ENCODE measurements at places on chromosomes 2 and 18. TPM values are rescaled to one million over a fixed set of nuclear protein-coding genes. Genes with fewer than 3 reads are reported as not detected.

TWIST2 gene
- polyA plus RNA-seq: not detected

HMSD gene
- not detected for polyA plus RNA-seq

RIT2 gene
- not detected for polyA plus RNA-seq

CFC1 gene
- polyA plus RNA-seq: not detected

ADCYAP1 gene
- polyA plus RNA-seq: not detected

CAPN13 gene
- not detected for polyA plus RNA-seq

SFTPB gene
- polyA plus RNA-seq: not detected

IKZF2 gene
- 0.59 TPM for polyA plus RNA-seq

SMYD1 gene
- polyA plus RNA-seq: not detected

HNMT gene
- not detected for polyA plus RNA-seq

PPP1R1C gene
- polyA plus RNA-seq: not detected

CD226 gene
- 0.93 TPM for polyA plus RNA-seq

GRCh38 chr2:28251337-28251736, 141.3 kb upstream of the FOSL2 start:
- no peak overlapping the region for H3K4me3 ChIP-seq
- H3K4me1 ChIP-seq: peaks cover 2% of the 10 kb centered on the region
- no peaks in the 10 kb centered on the region for H3K27me3 ChIP-seq
- peaks cover 4% of the 10 kb centered on the region for H3K36me3 ChIP-seq
- H3K27ac ChIP-seq: no peak overlapping the region

DNA sequence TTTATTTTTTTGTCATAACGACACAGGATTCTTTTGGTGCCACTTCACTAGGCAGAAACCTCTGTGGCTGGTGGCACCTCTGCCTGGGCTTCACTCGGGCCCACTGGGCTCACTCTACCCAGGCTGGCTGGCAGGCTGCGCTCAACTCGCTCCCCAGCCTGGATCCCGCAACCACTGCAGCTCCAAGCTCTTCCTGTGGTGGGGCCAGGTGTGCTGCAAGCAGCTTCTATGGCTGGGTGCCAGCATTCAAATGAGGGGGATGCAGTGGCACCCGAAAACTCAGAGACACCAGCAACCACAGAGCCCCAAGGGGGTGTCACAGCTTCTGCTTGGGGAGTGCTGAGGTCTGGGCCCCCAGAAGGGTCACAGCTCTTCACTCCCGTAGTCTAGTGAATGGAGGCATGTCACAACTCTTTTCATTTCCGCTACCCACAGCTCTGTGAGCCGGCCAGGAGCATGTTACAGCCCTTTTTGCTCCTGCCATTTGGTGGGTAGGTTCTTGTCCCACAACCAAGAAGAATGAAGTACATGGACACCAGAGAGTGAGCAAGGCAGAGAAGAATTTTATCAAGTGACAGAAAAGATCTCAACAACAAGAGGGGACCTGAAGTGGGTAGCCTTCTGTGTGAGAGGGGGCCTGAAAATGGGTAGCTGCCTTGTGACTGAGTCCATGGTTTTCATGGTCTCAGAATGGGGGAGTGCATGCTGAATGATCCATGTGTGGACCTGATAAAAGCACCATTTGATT, 170.1 kb downstream of the UBR3 start:
- H3K27ac ChIP-seq: no peak overlapping the region
- peaks cover 5% of the 10 kb centered on the region for H3K4me1 ChIP-seq
- H3K36me3 ChIP-seq: peaks cover 42% of the 10 kb centered on the region
- H3K27me3 ChIP-seq: no peaks in the 10 kb centered on the region
- DNase-seq: no peak
- no peak overlapping the region for H3K4me3 ChIP-seq

- peaks cover 13% of the 10 kb centered on the region for H3K27me3 ChIP-seq
- H3K4me3 ChIP-seq: no peak overlapping the region
- H3K36me3 ChIP-seq: no peaks in the 10 kb centered on the region
- no peaks in the 10 kb centered on the region for H3K4me1 ChIP-seq
- no peak for DNase-seq
- no peak overlapping the region for H3K27ac ChIP-seq
Measured at GRCh38 chr2:216735086-216735485, 39.7 kb upstream of the IGFBP5 start.

DNA sequence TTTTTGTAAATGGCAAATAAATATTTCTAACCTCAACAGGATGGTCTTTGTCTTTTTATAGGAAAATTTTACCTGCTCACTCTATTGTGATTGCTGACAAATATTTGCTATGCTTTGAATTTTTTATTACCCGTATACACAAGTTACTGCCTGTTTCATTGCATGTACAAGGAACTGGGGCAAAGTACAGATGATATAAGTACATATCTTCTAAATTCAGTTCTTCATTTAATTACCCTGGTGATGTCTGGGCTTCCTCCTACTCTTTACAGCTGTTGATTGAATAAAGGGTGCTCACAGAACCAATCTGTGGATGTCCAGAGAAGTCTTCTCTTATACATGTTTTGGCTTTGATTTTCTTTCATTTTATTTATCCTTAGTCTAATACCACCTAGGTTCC, 26.5 kb downstream of the KCNE4 start:
- no peaks in the 10 kb centered on the region for H3K36me3 ChIP-seq
- H3K27me3 ChIP-seq: no peaks in the 10 kb centered on the region
- no peaks in the 10 kb centered on the region for H3K4me1 ChIP-seq

DNA sequence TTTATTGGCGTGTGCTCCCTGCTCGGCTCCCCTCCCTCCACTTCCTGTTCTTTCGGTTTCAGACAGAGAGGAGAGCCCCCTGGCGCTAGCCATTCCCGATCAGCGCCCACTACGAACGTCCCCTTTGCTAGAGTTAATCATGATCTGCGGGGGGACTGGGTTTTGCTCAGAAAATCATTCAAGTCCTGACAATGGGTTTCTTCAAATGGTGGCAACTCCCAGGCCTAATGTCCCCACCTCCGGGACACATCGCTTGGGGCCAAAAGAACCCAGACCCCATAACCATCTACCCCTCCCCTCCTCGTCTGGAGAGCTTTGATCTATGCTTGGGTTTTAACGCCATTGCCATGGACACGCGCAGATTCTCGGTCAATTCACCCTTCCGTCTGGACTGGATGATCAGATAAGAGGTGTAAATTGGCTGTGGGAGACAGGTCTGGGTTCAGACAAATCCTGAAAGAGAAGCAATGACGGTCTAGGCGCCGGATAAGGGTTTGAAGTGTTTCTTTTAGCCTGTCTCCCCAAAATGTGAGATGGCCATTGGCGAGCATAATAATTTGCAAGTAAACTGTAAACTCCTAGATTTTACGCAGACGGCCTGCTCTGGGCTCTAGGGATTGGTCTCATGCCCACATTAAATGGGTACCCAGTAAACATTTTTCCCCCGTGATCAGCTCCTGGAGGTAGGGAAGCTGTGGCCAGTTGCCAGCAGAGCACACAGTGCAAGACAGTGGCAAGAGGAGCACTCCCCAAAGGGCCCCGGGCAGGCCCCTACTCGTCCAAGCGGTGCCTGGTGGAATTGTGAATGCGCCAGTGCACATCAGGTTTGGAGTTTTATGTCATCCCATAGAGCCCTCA, 4.7 kb downstream of the NRP2 start:
- peaks cover 42% of the 10 kb centered on the region for H3K4me1 ChIP-seq
- no peak overlapping the region for H3K27ac ChIP-seq
- H3K4me3 ChIP-seq: peak overlapping the region; percentile 92
- DNase-seq: no peak
- H3K27me3 ChIP-seq: peaks cover 31% of the 10 kb centered on the region

DNA sequence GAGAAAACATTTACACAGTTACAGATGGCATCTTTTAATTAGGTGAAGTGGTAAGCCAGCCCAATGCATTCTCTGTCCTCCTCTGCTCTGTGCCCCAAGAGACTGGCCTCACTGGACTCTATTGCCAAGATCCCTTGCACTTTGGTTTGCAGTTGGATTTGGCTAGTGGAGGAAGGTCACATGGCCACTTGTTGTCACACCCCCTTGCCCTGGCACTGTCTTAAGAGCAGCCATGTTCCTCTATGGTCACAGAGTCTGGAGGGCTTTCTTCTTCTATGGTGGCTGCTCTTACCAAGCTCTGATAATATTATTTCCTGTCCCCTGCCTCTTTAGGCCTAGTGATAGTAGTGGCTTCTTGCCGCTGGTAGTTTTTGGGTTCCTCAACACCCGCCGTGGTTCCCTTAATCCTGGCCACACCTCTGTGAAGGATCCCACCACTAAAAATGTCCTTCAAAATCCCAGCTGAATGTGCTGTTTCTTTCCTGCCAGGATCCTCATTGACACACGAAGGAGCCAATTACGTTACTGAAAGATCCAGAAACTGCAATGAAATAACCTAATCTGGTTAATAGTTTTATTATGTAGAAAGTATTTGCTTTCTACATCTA, 111.1 kb downstream of the CDC42EP3 start:
- H3K4me1 ChIP-seq: peaks cover 14% of the 10 kb centered on the region
- no peak for DNase-seq

DNA sequence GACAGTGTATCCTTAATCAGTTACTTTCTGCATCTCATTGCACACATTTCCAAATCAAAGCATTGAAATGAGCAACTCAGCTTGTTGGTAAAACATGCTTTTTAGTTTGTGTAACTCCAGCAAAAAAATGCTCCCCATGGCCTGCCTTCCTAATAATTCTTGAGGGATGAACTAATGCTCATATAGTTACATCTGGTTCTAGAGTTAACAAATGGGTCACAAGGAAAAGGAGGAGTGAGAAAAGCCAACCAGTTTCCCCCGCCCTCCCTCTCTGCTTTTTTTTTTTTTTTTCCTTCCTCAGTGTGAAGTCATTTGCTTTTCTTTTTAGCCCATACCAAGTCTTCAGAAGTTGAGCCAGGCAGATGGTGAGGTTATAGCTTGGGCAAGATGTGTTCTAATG, 231.7 kb downstream of the MTX2 start:
- no peaks in the 10 kb centered on the region for H3K36me3 ChIP-seq
- H3K27me3 ChIP-seq: peaks cover 28% of the 10 kb centered on the region
- no peak overlapping the region for H3K4me3 ChIP-seq
- H3K4me1 ChIP-seq: no peaks in the 10 kb centered on the region
- no peak for DNase-seq

GRCh38 chr2:200179151-200179550, 127.3 kb upstream of the SPATS2L start:
- H3K27ac ChIP-seq: no peak overlapping the region
- no peak overlapping the region for H3K4me3 ChIP-seq
- DNase-seq: no peak
- no peaks in the 10 kb centered on the region for H3K4me1 ChIP-seq

DNA sequence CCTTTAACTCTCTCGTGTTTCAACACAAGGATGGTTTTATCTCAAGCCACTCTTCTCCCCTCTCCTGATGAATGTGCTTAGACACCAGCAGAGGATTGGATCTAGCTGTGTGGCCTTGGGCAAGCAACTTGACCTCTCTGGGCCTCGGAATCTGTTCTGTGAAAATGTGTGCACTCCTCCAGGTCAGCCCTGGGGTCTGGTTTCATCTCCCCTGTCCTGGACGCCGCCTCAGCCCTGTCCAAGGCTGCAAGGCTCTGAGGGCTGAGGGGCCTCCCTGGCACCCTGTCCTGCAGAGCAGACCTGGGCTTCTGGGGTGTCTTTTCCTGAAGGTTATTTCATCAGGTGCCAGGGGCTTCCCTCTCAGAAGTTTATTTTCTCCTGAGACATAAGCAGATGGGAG, 28.5 kb downstream of the CNDP1 start:
- H3K27me3 ChIP-seq: peaks cover 21% of the 10 kb centered on the region
- no peak overlapping the region for H3K27ac ChIP-seq
- no peak overlapping the region for H3K4me3 ChIP-seq
- no peak for DNase-seq

DNA sequence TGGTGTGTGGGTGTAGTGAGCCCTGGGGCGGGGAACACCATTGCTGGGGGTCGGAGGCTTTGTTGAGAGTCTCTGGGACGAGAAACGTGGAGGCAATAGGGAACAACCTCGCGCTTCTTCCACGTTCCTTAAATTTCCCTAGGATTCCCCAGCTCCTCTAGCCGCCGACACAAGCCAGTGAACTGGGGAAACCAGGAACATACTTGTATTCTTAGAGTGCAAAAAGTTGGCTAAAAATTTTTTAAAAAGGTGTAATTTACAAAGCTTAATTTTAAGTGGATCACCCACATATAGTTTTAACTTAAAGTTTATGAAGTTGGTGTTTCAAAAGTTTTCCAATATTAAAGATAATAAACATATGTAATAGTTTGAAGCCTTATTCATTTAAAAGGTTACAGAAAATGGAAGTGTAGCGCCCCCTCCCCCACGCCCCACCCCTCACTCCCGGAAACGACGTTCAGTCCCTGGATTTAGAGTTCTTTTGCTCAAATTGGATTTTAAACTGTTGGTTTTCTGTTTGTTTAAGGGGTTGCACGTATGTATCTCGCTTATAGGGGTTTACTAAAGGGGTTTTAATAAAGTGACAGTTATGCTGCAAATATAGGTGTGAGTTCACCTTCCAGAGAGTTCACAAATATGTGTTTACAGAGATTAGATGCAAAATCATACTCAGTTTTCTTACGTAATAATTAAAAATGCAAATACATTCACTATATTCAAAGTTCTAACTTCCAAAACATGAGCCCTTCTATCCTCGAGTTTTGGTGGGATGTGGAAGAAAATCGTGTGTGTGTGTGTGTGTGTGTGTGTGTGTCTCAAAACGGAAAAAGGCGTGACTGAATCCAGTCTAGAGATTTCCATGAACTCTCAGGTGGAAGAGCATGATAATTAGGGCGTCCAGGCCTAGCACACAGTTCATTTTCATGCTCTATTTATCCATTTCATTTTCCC, 872 bp downstream of the DSG2 start:
- peak overlapping the region; percentile 86 for H3K4me3 ChIP-seq
- no peaks in the 10 kb centered on the region for H3K4me1 ChIP-seq
- no peaks in the 10 kb centered on the region for H3K36me3 ChIP-seq
- H3K27me3 ChIP-seq: peaks cover 43% of the 10 kb centered on the region

GRCh38 chr18:62885804-62886203, 170.5 kb downstream of the PHLPP1 start:
- H3K27me3 ChIP-seq: no peaks in the 10 kb centered on the region
- H3K27ac ChIP-seq: no peak overlapping the region
- no peaks in the 10 kb centered on the region for H3K4me1 ChIP-seq
- H3K4me3 ChIP-seq: no peak overlapping the region

- H3K27me3 ChIP-seq: no peaks in the 10 kb centered on the region
- no peak for DNase-seq
- no peaks in the 10 kb centered on the region for H3K4me1 ChIP-seq
Measured at GRCh38 chr2:121387591-121388325, 102.8 kb upstream of the TFCP2L1 start.

GRCh38 chr2:40534528-40534927, 82.6 kb upstream of the SLC8A1 start:
- no peak overlapping the region for H3K4me3 ChIP-seq
- H3K27ac ChIP-seq: no peak overlapping the region
